ENCODE measurements at places on chromosomes 3 and 15. TPM values are rescaled to one million over a fixed set of nuclear protein-coding genes. Genes with fewer than 3 reads are reported as not detected.

GRCh38 chr3:25654576-25654975 is 10.1 kb downstream of the TOP2B start:
- DNase-seq, result no peak

GRCh38 chr3:185931777-185932612 is 5.8 kb downstream of the TRA2B start:
- DNase-seq, result no peak

DNA sequence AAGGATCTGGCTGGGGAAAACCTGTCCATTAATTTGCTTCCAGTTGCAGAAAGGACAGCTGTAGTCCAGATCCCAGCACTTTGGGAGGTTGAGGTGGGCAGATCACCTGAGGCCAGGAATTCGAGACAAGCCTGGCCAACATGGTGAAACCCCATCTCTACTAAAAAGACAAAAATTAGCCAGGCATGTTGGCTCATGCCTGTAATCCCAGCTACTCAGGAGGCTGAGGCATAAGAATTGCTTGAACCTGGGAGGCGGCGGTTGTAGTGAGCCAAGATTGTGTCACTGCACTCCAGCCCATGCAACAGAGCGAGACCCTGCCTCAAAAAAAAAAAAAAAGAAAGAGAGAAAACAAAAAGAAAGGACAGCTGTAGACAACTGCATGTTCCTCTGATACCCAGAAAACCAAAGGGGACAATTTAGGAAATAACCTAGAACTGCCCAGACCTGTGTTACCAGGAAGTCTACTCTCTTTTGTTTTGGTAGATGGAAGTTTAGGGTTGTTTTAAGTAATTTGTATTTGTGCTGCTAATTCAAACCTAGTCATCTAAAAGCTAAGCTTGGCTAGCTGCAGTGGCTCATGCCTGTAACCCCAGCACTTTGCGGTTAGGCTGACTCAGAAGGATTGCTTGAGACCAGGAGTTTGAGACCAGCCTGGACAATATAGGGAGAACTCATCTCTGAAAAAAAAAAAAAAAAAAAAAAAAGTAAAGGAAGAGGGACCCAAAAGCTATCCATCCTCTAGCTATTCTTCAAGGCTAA is 22.7 kb downstream of the EXD1 start:
- no peak for DNase-seq

Gene SAXO2
- total RNA-seq, result not detected

DNA sequence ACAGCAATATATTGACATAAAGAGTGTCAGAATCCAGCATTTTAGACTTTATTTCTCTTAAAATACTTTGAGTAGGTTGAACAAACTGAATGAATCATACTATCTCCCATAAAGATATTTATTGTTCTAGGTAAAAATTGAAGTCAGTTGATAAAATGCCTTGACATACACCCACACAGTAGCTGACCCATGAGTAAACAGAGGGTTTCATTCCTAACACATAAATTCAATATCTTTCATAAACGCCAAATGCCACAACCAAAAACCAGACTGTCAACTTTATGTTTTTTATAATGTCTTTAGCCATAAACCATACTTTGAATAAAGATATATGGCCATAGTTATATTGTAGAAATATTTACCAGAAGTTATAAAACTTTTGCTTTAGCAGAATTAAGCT is 742.4 kb downstream of the NAALADL2 start:
- no peak for DNase-seq

DNA sequence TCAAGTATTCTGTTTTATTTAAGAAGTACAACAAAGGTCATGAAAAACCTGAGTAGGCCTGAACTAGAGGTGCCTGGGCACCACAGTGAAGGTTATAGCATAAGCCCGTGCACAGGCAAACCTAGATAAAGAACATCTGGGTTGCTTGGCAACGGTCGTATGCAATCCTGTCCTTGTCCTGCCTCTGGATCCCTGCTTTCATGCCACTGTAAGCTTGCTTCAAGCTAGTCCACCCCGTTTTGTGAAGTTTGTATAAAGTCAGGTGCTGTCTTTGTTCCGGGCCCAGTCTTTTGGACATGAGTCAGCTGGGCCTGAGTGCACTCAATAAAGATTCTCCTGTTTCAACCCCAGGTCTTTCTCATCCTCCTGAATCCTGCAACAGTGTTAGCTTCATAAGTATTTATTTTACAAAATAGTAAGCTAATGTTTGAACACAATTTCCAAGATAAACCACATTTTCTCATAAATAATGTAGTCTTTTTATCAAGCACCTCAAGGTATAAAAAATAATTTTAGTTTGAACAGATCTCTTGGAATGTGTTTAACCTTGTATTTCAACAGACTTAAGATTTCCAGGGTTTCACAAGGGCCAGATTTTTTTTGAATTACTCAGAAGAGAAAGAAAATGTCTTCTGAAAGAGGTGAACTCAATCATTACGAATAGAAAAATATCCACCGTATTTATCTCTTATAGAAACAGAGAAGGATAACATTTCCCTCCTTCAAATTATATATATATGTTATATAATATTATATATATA is 14.3 kb upstream of the SLC9C1 start:
- DNase-seq, result no peak

GRCh38 chr15:69225355-69226022 is 65.1 kb downstream of the GLCE start:
- no peak for DNase-seq

Gene TM4SF18
- 81.5 TPM for total RNA-seq

- DNase-seq, result no peak
These were observed 75.5 kb downstream of the NEDD4 start for GRCh38 chr15:55917881-55918296.

DNA sequence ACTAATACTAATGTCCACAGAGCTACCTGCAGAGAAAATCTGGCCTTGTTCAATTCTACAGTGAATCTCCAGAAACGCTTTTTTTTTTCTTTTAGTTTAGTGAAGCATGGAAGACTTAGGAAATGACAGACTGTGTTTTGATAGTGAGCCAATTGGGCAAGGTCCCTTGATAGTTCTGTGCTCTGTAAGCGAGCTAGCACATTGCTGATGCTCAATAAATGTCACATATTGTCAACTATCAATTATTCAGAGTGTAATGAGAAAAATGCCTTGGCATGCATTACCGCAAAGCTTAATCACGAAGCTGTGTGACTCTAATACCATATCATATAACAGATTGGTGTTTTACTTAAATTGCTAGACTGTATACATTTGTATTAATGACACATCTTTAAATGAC is 5.2 kb upstream of the C3orf85 start:
- DNase-seq, result no peak

DNA sequence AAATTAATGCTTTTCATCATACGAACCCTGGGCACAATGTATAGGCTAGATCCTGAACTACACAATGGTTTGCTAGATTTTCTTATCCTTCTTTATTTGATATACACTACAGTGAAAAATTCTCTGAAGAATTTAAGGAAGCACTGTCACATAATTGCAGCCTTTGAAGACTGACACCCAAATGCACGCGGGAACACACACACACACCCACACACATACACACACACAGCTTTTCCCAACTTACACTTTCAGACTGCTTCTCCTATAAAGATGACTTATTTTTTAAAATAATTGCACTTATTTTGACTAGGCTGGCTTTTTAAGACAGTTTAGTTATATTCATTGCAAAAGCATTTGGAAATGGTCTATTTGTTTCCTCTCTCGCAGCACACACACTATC is 70.0 kb upstream of the LRRN1 start:
- no peak for DNase-seq

DNA sequence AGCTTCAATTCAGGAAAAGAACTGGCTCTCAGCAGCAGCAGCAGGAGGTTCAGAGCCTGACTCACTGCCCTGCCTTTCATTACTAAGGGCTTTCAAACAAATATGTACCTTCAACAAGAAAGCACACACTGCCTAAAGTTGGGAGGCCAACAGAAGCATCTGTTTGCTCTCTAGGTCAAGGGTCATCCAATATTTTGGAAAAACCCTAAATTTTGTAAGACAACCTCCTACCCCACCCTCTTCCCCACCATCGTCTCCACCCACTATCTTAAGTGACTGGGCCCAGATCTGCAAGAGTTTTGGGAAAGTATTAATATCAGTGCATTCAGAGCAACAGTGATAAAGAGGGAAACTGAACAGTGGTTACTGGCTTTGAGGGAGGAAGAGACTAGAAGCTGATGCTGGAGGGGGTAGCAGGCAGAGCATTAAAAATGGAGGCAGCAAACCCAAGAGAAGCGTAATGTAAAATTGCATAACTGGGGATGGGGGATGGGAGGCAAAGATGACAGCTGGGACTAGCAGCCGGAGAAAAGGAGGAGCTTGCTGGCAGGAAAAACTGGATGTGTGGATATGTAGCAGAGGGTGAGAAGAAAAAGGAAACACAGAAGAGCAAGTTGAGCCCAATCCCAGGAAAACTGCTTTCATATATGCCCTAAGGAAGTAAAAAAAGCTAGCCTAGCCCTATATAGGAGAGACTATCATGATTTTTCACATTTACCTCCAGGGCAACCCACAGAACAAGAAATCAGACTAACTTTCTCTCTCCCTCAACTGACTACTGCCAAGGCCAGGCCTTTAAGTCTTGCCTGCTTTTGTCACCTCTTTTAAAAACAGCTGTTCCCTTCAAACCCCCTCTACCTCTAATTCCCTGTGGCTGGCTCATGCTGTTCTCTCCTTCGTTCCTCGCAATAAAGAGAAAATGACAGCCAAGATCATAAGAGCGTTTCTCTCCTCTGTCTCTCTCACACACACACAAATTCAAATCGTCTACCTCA is 31.4 kb downstream of the NPTN start:
- DNase-seq, result no peak

Gene PSMA4
- 143 TPM for total RNA-seq

- no peak for DNase-seq
These were observed 17.6 kb downstream of the VGLL4 start for GRCh38 chr3:11626084-11626463.

- DNase-seq, result no peak
These were observed 30.6 kb downstream of the CTSH start for GRCh38 chr15:78914027-78914764.

DNA sequence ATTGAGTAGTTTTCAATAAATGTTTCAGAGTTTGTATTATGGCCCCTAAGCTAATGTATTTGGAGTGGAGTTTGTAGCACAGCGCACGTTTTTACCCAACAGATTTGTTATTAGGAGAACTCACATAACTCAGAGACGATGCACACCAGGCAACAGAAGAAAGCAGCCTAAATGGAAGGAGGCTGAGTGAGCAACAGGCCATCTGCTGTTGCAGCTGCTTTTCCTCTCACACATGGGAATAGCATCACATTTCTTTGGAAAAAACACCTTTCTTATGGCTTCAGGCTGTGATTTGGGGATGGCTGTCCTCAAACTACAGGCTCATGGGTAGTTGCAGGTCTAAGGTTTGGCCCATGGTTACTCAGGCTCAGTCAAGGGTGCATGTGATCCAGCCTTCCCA is 469.3 kb upstream of the MCTP2 start:
- no peak for DNase-seq

Gene ITIH1
- 0.94 TPM for total RNA-seq

Gene SGO1
- not detected for total RNA-seq
